ENCODE measurements at places on chromosomes 2 and 18.
A peak's percentile ranks its signal among the peaks of the same experiment; 100 is the strongest.

- DNase-seq, result no peak
Measured at GRCh38 chr18:73446502-73446901, 578.7 kb upstream of the NETO1 start.

- no peak for DNase-seq
Measured at GRCh38 chr18:46630160-46630559, 26.9 kb downstream of the LOXHD1 start.

GRCh38 chr2:191382801-191383200 is 137.6 kb downstream of the MYO1B start:
- peak; percentile 53 for DNase-seq

GRCh38 chr2:226095058-226095457 is 695.5 kb downstream of the NYAP2 start:
- no peak for DNase-seq

- DNase-seq, result no peak
Measured at GRCh38 chr2:105403783-105404698, 5.2 kb upstream of the FHL2 start.

DNA sequence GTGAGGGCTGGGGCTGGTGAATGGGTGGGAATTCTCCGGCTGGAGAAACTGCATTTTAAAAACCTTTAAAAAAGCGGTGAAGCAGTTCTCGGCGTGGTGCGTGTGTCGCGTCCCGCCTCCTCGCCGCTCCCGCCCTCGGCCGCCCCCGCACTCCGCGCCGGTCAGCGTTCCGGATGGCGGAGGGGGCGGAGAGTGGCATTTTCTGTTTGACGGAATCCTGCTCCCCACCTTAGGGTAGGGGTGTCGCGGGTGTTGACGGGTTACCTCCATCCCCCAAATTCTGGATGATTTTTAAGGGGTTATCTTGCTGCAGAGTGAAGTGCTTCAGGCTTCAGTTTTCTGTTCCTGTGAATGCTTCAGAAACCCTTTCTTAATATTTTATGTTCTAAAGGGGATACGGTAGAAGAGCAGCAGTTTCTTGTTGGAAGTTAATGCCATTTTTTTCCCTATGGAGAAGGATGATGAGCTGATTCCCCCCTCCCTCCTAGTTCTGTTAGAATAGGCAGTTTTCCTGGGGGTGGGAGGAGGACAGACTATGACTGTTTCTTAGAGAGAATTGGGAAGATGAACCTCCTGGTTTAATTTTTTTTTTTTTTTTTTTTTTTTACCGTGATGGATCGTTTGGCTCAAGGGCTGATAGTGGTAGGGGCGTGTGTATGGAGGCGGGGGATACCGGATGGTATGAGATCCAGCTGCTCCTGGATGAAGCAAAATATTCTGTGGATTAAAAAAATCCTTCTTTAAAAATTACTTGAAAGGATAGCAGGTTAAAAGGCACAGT is 756 bp downstream of the ABI2 start:
- DNase-seq, result peak; percentile 18

DNA sequence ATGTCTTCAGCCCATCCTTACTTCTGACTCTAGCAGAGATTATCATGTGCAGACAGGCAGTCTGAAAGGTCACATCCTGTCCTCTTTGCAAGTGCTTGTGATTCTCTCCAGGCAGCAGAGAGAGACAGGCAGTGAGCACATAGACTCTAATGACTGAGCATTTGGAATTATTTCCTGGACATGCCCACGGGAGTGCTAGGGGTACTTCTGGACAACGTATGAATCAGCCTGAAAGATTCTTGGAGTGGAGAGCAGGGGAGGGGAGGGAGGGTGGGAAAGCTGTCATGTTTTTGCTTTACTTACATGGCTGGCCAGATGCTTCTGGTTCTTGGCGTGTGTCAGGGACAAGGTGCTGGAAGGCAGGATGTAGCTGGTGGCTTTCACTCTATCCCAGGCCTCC is 150.6 kb downstream of the RIF1 start:
- no peak for DNase-seq

DNA sequence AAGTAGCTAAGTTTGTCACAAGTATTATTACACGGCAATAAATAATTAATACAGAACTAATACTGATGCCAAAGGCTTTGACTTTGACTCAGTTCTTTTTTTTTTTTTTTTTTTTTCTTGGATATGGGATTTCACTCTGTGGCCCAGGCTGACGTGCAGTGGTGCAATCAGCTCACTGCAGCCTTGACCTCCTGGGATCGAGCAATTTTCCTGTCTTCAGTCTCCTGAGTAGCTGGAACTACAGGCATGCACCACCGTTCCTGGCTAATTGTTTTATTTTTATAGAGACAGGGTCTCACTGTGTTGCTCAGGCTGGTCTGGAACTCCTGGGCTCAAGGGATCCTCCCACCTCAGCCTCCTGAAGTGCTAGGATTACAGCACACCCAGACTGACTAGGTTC is 284.5 kb downstream of the SS18 start:
- no peak for DNase-seq

- no peak for DNase-seq
Measured at GRCh38 chr2:52144590-52144989, 1112.7 kb upstream of the NRXN1 start.

GRCh38 chr2:236305964-236306605 is 41.9 kb upstream of the ASB18 start:
- no peak for DNase-seq

DNA sequence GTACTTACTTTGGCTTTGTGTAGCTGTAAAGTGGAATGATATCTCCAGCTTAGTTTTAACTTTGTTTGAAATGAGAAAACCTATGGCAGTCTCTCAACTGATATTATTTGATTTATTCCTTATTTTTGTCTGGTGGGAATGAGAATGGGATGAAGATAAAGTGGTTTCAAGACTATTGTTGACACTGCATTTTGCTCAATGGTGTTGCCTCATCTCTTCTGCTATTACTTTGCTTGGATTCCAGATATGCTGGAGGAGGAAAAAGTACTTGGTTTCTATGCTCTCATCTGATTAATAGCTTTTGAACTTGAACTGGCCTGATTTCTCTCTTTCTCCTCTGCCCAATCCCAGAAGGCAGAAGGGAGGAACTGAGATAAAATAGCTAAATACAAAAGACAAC is 198.2 kb downstream of the CTNNA2 start:
- DNase-seq, result peak; percentile 2

DNA sequence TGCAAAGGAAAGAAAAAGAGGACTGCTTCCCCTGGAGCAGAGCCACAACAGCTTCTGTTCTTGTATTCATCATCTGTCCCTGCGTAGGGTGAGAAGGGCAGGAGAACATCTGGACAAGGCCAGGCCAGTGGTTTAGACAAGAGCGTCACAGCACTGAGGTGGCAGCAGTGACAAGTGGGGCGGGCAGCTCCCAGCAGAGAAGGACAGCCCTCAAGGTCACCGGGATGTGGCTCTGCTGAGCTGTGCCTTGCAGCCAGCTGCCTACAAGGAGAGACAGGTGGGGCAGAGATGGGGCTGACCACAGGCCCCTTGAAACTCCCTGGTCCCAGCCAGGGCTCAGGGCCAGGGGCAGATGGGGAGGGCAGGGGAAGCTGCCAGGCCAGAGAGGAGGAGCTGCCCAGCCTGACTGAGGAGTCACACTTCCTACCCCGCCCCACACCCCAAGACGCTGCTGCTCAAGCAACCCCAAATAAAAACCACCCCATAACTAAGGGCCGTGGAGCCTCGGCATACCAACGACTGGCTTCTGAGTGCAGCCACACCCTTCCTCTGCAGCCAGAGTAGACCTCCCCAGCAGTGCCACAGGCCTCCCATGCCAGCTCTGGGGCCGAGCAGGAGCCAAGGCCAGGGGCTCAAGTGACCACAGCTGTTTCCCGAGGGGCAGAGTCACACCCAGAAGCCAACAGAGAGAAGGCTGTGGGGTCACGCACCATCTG is 5.4 kb downstream of the RAB11FIP5 start:
- no peak for DNase-seq

DNA sequence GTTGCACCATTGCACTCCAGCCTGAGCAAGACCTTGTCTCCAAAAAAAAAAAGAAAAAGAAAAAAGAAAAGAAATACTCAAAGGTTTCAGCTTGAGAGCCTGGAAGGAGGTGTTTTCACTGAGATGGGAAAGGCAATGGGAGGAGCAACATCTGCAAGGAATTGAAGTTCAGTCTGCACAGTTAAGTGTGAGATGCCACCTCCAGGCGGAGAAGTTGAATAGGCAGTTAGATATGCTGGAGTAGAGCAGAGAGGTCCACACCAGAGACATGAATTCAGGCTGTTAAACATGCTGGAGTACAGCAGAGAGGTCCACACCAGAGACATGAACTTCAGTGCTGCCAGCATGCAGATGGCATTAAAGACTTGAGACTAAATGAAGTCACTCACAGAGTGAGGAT is 41.4 kb upstream of the DTNB start:
- no peak for DNase-seq

- DNase-seq, result no peak
Measured at GRCh38 chr2:219422952-219423534, 4.9 kb downstream of the DES start.

DNA sequence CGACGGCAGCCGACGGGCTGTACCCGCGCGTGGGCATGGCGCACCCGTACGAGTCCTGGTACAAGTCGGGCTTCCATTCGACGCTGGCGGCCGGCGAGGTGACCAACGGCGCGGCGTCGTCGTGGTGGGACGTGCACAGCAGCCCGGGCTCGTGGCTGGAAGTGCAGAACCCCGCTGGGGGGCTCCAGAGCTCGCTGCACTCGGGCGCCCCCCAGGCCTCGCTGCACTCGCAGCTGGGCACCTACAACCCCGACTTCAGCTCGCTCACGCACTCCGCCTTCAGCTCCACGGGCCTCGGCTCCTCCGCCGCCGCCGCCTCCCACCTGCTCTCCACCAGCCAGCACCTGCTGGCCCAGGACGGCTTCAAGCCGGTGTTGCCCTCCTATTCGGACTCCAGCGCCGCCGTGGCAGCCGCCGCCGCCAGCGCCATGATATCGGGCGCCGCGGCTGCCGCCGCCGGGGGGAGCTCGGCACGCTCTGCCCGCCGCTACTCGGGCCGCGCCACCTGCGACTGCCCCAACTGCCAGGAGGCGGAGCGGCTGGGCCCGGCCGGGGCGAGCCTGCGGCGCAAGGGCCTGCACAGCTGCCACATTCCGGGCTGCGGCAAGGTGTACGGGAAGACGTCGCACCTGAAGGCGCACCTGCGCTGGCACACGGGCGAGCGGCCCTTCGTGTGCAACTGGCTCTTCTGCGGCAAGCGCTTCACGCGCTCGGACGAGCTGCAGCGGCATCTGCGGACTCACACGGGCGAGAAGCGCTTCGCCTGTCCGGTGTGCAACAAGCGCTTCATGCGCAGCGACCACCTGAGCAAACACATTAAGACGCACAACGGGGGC is 2.0 kb downstream of the SP9 start:
- DNase-seq, result no peak

DNA sequence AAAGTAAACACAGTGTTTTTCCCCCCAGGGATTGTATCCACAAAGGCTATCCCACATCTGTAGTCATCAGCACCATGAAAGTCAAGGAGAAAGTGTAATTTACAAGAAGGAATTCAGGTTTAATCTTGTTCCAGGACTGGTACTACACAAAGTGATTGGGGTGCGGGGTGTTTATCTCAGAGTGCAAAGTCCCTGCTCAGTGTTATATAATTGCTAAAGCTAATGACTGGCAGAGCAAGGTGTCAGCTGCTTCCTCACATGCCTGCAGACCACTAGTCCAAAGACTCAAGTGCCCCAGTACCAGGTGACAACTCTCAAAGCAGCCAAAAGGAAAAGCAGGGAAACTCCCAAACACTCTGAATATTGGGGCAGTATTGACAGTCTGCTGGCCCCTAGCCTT is 40.4 kb upstream of the PDCL3 start:
- no peak for DNase-seq

DNA sequence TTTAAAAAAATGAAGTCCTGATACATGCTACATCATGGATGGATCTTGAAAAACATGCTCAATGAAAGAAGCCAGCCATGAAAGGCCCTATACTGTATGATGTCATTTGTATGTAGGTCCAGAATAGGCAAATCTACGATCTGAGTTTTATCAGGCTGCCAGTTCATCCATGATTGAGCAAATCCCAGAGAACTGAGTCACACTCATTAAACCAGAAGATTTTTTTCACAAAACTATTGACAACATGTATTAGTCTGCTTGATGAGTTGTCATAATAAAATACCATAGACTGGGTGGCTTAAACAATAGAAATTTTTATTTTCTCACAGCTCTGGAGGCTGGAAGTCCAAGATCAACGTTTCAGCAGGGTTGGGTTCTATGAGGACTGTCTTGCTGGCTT is 130.7 kb downstream of the MREG start:
- DNase-seq, result no peak

- DNase-seq, result no peak
Measured at GRCh38 chr18:59139291-59139614, 431 bp upstream of the SEC11C start.

DNA sequence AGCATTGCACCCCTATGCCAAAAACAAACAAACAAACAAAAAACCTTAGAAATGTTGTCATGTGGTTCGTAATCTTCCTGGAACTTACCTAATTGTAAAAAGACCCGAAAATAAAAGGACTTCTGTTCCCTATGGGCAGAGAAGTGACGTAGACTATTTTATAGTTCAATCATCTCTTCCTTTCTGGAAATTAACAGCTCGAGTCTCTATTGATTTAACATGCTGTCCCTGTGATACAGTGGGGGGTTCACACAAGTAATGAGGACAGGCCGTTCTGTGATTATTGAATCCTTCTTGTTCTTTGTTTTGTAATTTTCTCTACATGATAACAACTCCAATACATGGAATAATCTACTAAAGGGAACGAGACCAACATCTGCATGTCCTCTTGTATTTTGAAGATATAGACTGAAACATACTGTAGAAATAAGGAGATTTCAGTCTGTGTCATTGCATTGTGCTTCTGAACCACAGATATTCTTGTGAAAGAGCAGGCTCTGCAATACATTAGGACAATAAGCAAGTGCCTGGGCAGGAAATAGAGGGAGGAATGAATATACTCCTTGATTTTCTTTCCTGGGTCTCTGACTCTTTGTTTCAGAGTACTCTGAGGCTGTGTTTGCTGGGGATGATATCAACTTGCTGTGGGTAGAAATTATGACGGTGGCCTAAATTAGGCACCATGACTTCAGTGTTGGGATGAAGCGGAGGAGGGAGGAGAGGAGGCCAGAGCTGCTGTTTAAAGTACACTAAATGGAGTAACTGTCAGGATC is 65.7 kb upstream of the PPM1B start:
- no peak for DNase-seq

- no peak for DNase-seq
Measured at GRCh38 chr18:57705832-57706595, 84.4 kb upstream of the NARS1 start.

DNA sequence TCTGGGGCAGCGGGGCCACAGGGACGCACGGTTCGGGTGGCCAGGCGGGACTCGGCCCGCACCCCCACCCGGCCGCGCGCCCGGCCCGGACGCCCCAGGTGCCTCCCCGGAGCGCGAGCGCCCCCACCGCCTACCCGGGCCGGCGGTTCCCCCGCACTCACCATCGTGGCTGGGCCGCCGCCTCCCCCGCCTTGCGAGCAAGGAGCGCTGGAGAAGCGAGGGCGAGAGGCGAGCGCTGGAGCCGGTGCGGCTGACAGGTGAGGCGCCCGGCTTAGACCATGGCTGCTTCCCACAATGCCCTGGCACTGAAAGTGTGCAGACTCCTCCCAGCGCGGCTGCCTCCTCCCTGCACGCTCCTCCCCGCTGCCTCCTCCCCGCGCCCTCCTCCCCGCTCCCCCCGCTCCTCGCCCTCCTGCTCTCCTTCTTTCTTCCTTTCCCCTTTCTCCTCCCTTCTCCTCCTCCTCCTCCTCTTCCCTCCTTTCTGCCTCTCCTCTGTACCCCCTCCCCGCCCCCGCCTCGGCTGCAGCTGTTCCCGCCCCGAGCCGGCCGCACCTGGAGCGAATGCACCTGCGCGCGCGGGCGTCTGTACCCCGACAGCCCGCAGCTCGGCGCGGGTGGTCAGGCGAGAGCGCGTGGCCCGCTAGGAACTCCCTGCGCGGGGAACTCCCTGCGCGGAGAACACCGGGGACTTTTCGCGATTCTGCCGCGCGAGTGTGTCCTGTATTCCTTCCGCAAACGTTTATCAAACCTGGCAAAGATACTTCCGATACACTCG is at the start of gene AP1S3:
TSS of gene AP1S3 (minus strand) at position 296 of the 775 bp plus-strand sequence. CDS start at position 164, 132 bp downstream.
- no peak for DNase-seq
